ENCODE measurements at places on chromosomes 2 and 18. TPM values are rescaled to one million over a fixed set of nuclear protein-coding genes. Genes with fewer than 3 reads are reported as not detected.
A peak's percentile ranks its signal among the peaks of the same experiment; 100 is the strongest.

- no peak overlapping the region for H3K27ac ChIP-seq
- no peak overlapping the region for H3K4me3 ChIP-seq
- H3K4me1 ChIP-seq = no peaks in the 10 kb centered on the region
- H3K27me3 ChIP-seq = no peaks in the 10 kb centered on the region
Observed at GRCh38 chr2:68083346-68083745, 20.5 kb upstream of the C1D start.

DNA sequence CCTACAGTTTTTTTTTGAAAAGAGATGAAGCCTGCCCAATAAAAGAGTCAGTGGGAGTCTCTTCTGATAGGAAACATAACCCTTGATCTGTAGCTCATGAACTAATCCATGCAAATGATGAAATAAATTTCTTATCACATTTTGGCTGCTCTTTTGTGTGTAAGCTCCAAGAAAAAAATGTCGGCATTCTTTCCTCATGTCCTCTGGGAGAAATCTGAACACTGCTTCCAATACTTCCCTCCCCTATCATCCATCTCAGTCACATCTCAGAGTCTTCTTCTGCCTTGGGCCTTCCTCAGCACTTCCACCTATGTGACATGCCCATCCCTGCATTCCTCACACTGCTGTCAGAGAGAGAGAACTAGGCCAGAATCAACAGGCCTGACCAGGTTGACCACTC is 395.7 kb upstream of the ST6GAL2 start:
- no peak for DNase-seq
- no peak overlapping the region for H3K27ac ChIP-seq
- H3K36me3 ChIP-seq = no peaks in the 10 kb centered on the region

GRCh38 chr2:142981069-142981378 is 103.6 kb downstream of the KYNU start:
- DNase-seq = no peak
- H3K36me3 ChIP-seq = no peaks in the 10 kb centered on the region
- H3K4me3 ChIP-seq = no peak overlapping the region
- H3K27me3 ChIP-seq = no peaks in the 10 kb centered on the region
- no peaks in the 10 kb centered on the region for H3K4me1 ChIP-seq

- DNase-seq = no peak
- peaks cover 4% of the 10 kb centered on the region for H3K27me3 ChIP-seq
- no peaks in the 10 kb centered on the region for H3K4me1 ChIP-seq
- no peak overlapping the region for H3K4me3 ChIP-seq
- H3K36me3 ChIP-seq = no peaks in the 10 kb centered on the region
- H3K27ac ChIP-seq = no peak overlapping the region
Observed at GRCh38 chr18:56148373-56148772, 490.0 kb downstream of the TXNL1 start.

GRCh38 chr2:206023183-206023582 is 62.8 kb downstream of the INO80D start:
- H3K4me3 ChIP-seq = no peak overlapping the region
- H3K27ac ChIP-seq = no peak overlapping the region
- peaks cover 7% of the 10 kb centered on the region for H3K36me3 ChIP-seq
- H3K4me1 ChIP-seq = no peaks in the 10 kb centered on the region
- DNase-seq = no peak

DNA sequence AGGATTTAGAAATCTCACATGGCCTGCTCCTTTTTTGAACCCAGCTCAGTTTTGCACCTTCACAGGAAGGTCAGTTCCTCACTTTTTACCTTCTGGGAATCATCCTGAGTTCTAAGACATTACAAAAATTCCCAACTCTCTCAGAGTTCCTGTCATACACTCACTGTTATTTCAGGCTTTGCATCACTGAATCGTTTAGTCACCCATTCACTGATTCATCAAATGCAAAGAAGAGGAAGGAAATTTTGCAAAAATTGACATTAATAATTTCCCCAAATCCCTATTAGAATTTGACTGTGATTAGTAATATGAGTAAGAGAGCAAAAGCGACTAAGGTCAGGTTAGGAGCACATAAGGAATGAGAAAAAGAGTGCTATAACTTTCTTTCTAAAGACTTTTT is 197.5 kb downstream of the PDE1A start:
- H3K4me3 ChIP-seq = no peak overlapping the region
- no peaks in the 10 kb centered on the region for H3K36me3 ChIP-seq
- H3K4me1 ChIP-seq = no peaks in the 10 kb centered on the region
- no peak overlapping the region for H3K27ac ChIP-seq
- H3K27me3 ChIP-seq = no peaks in the 10 kb centered on the region
- no peak for DNase-seq

GRCh38 chr2:178025551-178026185 is 46.9 kb downstream of the PDE11A start:
- H3K4me1 ChIP-seq = no peaks in the 10 kb centered on the region
- H3K27me3 ChIP-seq = no peaks in the 10 kb centered on the region
- H3K36me3 ChIP-seq = no peaks in the 10 kb centered on the region
- DNase-seq = no peak
- no peak overlapping the region for H3K4me3 ChIP-seq

DNA sequence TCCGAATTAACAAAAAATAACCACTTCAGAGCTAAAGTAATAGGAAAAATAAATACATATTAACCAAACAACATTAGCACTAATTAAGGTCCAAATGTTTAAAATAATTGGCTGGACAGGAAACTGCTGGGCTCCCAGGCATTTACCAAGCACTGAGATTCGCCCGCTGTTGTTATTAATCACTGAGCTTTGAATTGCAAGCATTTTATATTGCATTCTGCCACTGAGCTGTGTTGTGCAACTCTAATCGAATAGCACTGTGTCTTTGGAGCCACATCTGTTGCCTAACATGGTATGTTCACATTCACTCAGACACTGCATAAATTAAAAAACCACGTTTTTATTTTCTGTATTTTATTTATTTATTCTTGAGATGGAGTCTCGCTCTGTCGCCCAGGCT is 88.9 kb downstream of the SOWAHC start:
- H3K4me1 ChIP-seq = peaks cover 11% of the 10 kb centered on the region
- peaks cover 35% of the 10 kb centered on the region for H3K27me3 ChIP-seq
- H3K27ac ChIP-seq = no peak overlapping the region
- no peak for DNase-seq
- H3K36me3 ChIP-seq = no peaks in the 10 kb centered on the region

- no peak overlapping the region for H3K4me3 ChIP-seq
- H3K36me3 ChIP-seq = no peaks in the 10 kb centered on the region
- peaks cover 15% of the 10 kb centered on the region for H3K27me3 ChIP-seq
- no peak for DNase-seq
- H3K4me1 ChIP-seq = peaks cover 20% of the 10 kb centered on the region
Observed at GRCh38 chr2:109151519-109151918, 22.5 kb downstream of the SH3RF3 start.

DNA sequence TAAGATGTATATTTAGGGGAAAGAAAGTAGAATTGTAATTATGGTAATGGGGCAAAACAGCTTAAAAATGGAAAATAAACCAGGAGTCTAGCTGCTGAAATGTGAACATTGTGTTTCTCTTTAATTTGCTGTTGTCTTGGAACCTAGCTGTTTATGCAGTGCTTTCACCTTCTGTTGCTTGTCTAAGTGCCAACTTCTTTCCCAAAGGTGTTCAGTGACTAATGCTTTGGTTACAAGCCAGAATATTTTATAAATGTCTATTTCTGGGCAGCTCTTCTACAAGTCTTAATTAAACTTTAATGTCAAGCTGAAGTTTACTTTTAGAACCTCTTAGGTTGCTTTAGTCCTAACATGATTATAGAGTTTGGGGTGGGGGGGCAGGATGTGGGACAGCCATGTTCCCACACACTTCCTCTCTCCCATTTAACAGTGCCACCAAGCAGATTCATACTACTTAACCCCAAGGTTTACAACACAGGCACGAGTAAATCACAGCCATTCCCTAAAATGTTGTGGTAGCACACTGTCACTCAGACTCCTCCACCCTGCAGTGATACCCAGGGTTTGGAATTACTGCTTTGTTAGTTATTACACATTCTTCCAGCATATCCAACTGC is 60.6 kb downstream of the ITGA4 start:
- H3K4me3 ChIP-seq = no peak overlapping the region
- H3K4me1 ChIP-seq = peaks cover 10% of the 10 kb centered on the region
- H3K27ac ChIP-seq = peak overlapping the region; percentile 7
- DNase-seq = no peak
- H3K36me3 ChIP-seq = peaks cover 18% of the 10 kb centered on the region

- H3K4me1 ChIP-seq = peaks cover 36% of the 10 kb centered on the region
- H3K27me3 ChIP-seq = no peaks in the 10 kb centered on the region
- DNase-seq = no peak
- H3K27ac ChIP-seq = no peak overlapping the region
- no peak overlapping the region for H3K4me3 ChIP-seq
Observed at GRCh38 chr2:134660626-134661402, 58.0 kb downstream of the TMEM163 start.

- peaks cover 34% of the 10 kb centered on the region for H3K27me3 ChIP-seq
- H3K36me3 ChIP-seq = no peaks in the 10 kb centered on the region
- H3K4me3 ChIP-seq = no peak overlapping the region
- no peak overlapping the region for H3K27ac ChIP-seq
Observed at GRCh38 chr2:101401326-101401665, 14.0 kb upstream of the CREG2 start.

- no peak overlapping the region for H3K4me3 ChIP-seq
- H3K4me1 ChIP-seq = no peaks in the 10 kb centered on the region
- no peak for DNase-seq
- H3K27me3 ChIP-seq = no peaks in the 10 kb centered on the region
Observed at GRCh38 chr18:42436222-42436765, 481.3 kb downstream of the PIK3C3 start.

DNA sequence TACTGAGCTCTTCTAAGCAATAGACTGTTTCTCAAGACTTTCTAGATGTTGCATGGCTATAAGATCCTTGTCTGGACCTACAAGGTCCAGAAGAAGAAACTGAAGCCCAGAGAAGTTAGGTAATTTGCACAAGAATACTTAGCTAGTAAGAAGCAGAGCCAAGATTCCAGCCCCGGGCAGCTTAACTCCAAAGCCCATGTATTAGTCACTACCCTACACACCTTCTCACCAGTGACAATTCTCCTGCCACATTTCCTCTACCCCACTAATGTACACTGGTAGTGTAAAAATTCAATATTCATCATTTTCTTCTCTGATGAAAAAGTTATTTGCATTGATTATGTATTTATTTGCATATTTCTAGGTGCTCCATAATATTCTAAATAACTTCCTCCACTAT is 95.5 kb upstream of the CREB1 start:
- no peak for DNase-seq
- H3K4me1 ChIP-seq = no peaks in the 10 kb centered on the region
- H3K36me3 ChIP-seq = no peaks in the 10 kb centered on the region
- H3K27me3 ChIP-seq = peaks cover 10% of the 10 kb centered on the region

- DNase-seq = no peak
- H3K4me1 ChIP-seq = no peaks in the 10 kb centered on the region
- no peak overlapping the region for H3K4me3 ChIP-seq
- H3K27me3 ChIP-seq = no peaks in the 10 kb centered on the region
- H3K36me3 ChIP-seq = peaks cover 13% of the 10 kb centered on the region
- H3K27ac ChIP-seq = no peak overlapping the region
Observed at GRCh38 chr2:226934546-226935201, 98.8 kb downstream of the RHBDD1 start.

GRCh38 chr2:390959-391358 is 103.1 kb upstream of the ALKAL2 start:
- H3K4me3 ChIP-seq = no peak overlapping the region
- H3K27me3 ChIP-seq = no peaks in the 10 kb centered on the region
- H3K27ac ChIP-seq = no peak overlapping the region
- peaks cover 13% of the 10 kb centered on the region for H3K4me1 ChIP-seq

GRCh38 chr2:2859164-2859563 is 518.5 kb downstream of the EIPR1 start:
- DNase-seq = no peak
- H3K4me3 ChIP-seq = no peak overlapping the region
- H3K27ac ChIP-seq = no peak overlapping the region
- H3K4me1 ChIP-seq = no peaks in the 10 kb centered on the region
- H3K27me3 ChIP-seq = no peaks in the 10 kb centered on the region

- H3K27ac ChIP-seq = no peak overlapping the region
- no peaks in the 10 kb centered on the region for H3K36me3 ChIP-seq
- no peak for DNase-seq
- H3K27me3 ChIP-seq = no peaks in the 10 kb centered on the region
- H3K4me1 ChIP-seq = no peaks in the 10 kb centered on the region
- no peak overlapping the region for H3K4me3 ChIP-seq
Observed at GRCh38 chr2:64288321-64289193, 144.3 kb upstream of the PELI1 start.

DNA sequence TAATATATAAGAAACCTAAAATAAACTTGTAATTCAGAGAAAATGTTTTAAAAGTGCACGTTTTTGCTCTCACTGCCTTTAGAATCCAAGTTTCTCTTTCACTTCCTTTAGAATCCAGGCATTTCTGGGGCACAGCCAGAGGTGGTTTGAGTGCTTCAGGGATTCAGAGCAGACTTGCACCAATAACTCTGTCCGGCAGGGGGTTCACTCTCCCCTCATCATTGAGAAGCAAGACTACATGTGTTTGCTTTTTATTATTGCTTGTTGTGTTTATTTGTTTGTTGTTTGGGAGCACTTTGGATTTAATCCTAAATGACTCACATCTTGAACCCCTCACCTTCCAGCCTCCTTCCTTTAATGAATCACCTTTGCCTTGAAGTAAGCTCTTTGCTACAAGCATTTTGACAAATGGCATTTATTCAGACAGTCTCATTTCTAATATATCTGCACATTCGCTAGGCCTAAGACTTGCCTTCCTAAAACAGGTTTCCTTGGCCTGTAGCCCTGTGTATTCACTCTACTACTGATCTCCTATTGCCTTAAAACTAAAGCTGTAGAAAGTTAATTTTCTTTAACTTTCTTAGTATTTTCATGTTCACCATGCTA is 233.5 kb upstream of the ATP5MC3 start:
- H3K27ac ChIP-seq = no peak overlapping the region
- H3K36me3 ChIP-seq = no peaks in the 10 kb centered on the region
- no peak overlapping the region for H3K4me3 ChIP-seq
- no peaks in the 10 kb centered on the region for H3K4me1 ChIP-seq
- DNase-seq = peak; percentile 5

DNA sequence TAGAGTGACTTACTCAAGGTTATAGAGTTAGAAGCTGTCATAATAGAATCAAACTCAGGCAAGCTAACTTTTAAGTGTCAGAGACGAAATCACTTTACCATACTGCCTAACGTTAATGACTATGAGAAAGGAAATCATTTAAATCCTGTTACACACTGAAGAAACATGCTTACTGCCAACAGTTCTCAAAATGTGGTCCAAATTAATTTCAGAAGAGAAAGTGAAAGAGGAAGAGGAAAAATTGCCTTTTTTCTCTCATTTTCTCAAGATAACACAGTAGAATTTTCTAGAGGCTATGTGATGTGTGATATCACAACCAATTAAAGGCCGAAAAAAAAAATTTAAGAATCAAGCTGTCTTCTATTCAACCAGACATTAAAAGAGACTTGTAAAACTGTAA is 1362.7 kb upstream of the CHAC2 start:
- no peaks in the 10 kb centered on the region for H3K4me1 ChIP-seq
- no peaks in the 10 kb centered on the region for H3K36me3 ChIP-seq
- H3K4me3 ChIP-seq = no peak overlapping the region
- H3K27me3 ChIP-seq = no peaks in the 10 kb centered on the region
- H3K27ac ChIP-seq = no peak overlapping the region

GRCh38 chr2:200750323-200750910 is 61.3 kb upstream of the BZW1 start:
- peaks cover 24% of the 10 kb centered on the region for H3K27me3 ChIP-seq
- no peak overlapping the region for H3K27ac ChIP-seq
- peaks cover 5% of the 10 kb centered on the region for H3K4me1 ChIP-seq
- H3K4me3 ChIP-seq = no peak overlapping the region

Gene CAPN14
- 0.60 TPM for total RNA-seq

Gene VWA3B
- total RNA-seq = 0.21 TPM

Gene CYP27C1
- not detected for total RNA-seq

Gene SMPD4
- 68.1 TPM for total RNA-seq

Gene GPC1
- total RNA-seq = 3.6 TPM

Gene PMS1
- total RNA-seq = 52.7 TPM

Gene ARID5A
- total RNA-seq = 424 TPM

Gene ABCB6
- 8.8 TPM for total RNA-seq

Gene REEP1
- 0.63 TPM for total RNA-seq

Gene MC5R
- total RNA-seq = not detected

Gene GRP
- total RNA-seq = not detected

Gene GNAL
- 0.55 TPM for total RNA-seq
